ENCODE measurements at places on chromosomes 1 and 21.

- DNase-seq = no peak
Observed at GRCh38 chr1:244456586-244456985, 4.5 kb upstream of the CATSPERE start.

DNA sequence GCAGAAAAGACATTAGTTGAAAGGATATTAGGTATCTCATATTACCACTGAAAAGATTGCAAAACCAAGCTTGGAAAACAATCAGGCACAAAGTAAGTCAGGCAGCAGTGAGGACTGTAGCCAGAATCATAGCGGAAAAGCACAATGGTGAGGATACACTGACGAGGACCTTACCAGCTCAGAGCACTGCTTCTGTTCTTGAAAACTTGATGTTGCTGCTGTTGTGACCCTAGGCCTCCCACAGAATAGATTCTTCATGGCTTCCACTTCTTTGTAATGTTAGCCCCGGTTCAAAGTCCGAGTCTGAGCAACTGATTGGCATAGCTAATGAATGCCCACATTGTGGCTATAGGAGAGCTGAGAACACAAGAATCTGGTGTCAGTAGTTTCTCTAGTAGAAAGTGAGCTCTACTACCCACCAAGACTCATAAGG is 45.2 kb upstream of the LRRC8C start:
- no peak for DNase-seq

DNA sequence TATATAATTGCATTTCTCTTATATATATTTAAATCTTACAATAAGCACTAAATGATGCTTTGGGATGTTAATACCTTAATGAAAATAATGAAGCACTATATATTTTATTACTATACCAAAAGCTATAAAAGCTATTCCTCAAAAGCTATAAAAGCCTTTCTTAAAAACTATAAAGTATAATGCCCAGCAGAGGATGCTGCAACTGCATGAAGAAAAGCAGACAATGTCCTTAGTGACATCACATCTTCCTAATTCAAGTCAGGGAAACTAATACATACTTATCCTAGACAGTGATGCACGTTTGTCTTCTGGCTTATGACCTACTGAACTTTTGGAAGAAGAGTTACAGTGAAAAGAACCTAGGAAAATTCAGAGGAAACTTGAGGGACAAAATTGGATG is 13.6 kb upstream of the C1orf185 start:
- DNase-seq = no peak

DNA sequence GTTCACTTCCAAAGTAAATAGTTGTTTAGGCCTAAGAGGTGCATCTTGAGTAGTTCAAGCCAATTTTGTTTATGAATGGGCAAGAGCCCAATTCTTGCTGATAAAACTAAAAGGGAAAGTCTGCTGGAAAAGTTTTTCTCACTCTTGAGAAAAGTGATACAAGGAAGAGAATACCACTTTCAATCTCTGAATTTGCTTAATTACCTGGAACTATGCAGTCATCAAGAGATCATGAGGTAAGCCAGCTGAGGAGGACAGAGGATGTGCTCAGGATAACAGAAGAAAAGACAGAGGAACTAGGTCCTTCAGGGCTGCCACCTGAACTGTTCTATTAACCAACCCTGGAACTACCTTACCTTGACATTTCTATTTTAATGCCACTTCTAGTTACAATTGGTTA is 42.2 kb downstream of the ILDR2 start:
- DNase-seq = no peak

- no peak for DNase-seq
Observed at GRCh38 chr1:233359431-233359830, 31.9 kb downstream of the MAP3K21 start.

DNA sequence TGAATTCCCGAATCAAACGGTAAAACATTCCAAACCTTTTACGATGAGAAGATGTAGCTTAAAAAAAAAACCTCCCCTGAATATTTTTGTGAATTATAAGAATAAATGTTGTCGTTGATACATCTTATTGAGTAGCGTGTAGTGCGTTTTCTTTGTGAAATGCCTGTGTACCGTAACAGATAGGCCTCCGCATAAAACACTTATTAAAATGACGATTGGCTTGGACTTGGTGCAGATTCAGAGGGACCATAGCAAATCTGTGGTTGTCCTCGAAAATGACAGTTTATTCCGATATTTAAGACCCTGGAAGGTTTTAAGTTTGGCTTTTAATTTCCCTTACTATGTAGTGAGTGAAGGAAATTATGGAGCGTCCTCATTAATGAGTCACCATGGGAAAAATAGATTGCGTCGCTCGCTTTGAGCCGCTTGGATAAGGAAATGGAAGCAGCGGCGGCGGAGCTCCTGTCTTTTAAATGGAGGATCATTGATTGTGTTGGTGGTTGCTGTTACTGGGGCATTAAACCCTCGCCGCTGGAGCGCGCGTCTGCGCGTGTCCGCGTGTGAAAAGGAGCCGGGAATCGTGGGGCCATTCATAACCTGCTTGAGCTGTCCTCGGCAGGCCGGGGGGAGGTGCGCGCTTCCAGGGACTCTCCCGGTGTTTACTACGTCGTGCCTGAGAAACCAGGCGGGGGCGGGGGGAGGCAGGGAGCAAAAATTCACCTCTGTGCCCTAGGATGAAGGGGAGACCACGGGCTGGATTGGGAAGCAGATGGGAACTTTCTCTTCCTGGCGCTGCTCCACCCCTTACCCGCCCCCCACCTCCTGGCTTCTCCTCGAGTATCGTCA is 1.6 kb downstream of the SPEN start:
- peak; percentile 96 for DNase-seq

DNA sequence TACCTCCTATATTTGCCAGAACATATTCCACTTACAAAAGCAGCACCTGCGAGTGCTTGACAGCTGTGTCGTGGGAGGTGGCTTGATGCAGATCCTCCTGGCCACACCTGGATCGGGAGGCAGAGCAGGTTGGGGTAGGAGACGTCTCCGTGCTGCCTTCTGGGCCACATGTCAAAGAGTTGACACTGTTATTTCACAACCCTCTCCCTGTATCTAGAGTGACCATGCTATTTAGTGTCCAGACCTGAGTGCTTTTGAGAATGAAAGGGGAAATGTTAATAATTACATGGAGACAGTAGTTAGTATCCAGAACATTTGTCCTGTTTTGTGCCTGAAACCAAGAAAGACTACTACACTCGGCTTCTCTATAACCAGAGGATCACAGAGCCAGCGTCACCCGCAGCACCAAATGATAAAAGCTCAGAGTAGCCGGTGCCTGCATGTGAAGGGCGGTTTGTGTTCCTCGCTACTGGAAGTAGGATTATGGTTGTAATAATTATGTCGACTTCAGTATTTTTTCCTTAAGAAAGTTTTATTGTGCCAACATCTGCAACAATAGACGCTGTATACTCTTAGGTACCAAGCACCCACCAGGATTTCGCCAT is 77.1 kb downstream of the GALNT2 start:
- DNase-seq = no peak

DNA sequence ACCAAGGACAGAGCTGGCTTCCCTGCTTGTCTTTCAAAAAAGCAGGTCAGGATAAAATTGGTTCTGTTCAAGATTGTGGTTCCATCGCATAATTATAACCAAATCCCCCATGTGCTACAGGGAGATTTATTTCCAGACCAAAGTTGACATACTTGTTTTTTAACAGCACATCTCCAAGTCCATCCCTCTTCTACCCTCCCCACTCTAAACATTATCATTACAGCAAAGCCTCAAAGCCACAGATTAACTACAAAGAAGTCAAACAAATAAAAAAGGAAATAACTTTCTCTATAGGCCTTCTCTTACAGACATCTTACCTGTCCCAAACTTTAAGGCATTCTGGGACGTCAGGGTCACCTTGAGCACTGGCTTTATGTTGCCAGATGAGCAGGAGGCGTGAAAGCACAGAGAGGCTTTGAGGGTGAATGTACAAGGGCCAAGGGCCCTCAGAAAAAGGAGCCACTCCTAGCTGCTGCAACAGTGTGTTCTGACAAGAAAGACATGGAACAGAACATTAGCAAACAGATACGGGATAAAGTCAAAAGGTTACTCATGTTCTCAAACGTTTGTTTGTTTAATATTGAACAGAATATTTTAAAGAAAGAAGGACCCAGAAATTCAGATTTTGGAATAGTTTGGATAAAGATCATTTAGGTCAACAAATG is 31.2 kb downstream of the UBR4 start:
- no peak for DNase-seq

DNA sequence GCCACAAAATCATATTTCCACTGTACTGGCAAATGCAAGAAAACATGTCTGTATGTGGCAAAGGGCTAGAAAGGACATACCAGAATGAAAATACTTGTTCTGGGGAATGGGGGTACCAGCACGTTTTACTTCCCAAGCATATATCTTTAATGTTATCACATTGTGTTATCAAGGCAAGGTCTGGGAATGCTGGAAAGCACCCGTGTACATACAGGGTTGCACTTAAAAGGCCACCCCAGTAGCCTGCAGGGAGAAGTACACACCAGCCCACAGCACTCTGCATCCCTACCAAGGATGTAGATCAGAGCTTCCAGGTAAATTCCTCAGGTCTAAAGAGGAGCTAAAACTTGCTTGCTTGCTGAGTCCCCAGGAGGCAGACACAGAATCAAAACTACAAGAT is 381.8 kb downstream of the RRAGC start:
- no peak for DNase-seq

DNA sequence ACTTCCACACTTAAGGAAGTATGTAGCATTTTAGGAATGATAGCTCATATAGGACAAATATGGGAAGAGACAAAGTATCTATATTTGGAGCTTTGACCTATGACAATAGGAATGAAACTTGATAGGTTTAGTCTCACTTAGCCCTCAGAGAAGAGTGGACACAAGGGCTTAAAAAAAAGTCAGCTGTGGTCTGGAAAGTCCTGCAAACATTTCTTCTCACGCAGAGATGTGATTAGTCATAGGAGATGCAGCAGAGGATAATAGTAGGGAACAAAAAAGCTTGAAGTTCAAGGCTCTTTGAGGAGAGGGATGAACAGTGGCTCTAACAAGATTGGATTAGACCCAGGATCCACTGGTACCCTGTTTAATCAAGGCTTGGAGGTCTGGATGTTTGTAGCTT is 14.8 kb upstream of the RNF220 start:
- no peak for DNase-seq

DNA sequence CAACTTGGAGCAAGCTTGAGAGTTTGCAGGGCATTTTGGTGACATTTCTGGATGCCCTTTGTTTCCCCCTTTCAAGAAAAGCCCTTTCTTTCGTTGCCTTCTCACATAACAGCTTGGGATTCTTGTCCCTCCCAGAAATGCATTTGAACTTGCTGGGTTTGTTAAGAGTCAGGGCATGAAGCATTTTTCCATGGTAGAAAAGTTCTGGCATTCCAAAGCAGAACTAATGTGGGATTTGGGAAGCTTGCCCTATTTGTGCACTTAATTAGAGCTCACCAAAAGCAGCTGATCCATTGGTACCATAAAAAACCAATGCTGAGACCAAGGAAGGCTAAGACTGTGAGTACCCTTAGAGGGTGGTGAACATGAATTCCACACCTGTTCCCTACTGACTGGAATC is 99.8 kb upstream of the HOOK1 start:
- DNase-seq = no peak

GRCh38 chr1:93749894-93750301 is 68.3 kb upstream of the BCAR3 start:
- no peak for DNase-seq

- DNase-seq = no peak
Observed at GRCh38 chr1:212957546-212957945, 7.2 kb downstream of the VASH2 start.

DNA sequence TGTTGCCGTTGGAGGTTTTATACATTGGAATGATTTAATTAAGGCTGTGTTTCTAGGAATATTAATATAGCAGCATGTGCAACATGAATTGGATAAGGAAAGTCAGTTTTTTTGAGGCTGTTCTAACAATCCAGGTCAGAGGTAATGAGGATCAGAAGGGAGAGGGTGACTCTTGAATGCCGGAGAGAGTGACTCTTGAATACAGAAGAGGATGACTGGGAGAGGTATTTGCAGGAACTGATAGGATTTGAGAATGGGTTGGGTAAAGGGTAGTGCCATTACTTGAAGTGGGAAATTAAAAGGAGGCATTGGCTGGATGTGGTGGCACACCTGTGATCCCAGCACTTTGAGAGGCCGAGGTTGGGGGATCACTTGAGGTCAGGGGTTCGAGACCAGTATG is 55.6 kb upstream of the MACF1 start:
- DNase-seq = no peak

DNA sequence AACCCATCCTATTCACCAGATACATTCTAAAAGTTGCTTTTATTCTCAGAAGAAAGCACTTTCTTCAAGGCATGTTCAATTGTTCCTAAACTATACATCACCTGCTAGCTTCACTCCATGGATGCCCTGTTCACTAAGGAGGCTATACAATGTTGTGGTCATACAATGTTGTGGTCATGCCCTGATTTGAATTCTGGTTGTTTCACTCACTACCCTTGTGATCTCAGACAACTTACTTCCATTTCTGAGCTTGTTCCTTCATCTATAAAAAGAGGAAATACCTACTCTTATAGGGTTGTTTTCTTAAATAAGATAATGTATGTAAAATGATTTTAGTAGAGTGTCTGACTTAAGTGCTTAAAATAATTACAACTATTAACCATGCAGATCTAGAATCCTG is 19.7 kb downstream of the EDEM3 start:
- no peak for DNase-seq

DNA sequence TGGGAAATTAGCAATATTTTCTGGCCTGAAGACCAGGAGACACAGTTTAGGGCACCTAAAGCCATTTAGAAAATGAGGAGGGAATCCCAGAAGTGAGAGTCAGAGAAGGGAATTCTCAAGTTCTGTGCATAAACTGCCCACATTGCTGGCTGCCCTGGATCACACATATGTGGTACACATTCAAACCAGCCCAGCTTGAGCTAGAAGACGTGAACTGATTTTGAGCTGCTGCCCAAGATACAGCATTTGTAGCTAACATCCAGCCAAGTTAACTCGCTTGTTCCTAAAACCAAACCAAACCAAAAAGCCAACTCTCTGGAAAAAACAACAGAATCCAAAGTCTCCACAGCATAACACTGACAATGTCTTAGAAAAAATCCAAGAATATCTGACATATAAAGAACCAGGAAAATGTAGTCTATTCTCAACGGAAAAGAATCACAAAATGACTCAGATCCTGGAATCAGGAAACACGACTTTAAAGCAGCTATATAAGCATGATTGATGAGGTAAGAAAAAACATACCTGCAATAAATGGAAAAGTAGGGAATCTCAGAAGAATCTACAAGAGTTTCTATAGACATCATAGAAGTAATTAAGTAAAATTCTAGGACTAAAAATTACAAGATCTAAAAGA is 18.2 kb upstream of the QSOX1 start:
- no peak for DNase-seq

Data from retina (tissue), 1 donor.